Stimulated activated CD4-positive, alpha-beta T cell treated with anti-CD3 and anti-CD28 coated beads, Interleukin-1b, Interleukin-23, amount 100 ng/mL, for 24 hours (primary cell): ENCODE measurements at places on chromosomes 7 and 10.

DNA sequence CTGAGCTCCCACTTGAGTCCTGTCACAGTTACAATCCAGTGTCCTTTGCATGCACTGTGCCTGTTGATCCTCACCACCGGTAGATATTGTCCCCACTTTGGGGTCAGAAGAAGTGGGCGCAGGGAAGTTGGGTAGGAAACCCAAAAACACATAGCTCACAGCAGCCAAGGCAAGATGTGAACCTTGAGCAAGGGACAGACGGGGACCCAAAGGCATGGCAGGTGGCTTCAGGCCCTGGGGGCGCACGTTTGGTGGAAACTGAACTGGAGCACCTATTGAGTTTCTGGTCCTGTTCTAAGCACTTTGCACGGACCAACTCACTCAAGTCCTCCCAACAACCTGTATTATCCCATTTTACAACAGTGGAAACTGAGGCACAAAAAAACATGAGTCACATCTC, 82.8 kb upstream of the ZNF716 start:
- no peak for DNase-seq

GRCh38 chr7:139382439-139382838, 22.7 kb downstream of the LUC7L2 start:
- DNase-seq, result no peak

DNA sequence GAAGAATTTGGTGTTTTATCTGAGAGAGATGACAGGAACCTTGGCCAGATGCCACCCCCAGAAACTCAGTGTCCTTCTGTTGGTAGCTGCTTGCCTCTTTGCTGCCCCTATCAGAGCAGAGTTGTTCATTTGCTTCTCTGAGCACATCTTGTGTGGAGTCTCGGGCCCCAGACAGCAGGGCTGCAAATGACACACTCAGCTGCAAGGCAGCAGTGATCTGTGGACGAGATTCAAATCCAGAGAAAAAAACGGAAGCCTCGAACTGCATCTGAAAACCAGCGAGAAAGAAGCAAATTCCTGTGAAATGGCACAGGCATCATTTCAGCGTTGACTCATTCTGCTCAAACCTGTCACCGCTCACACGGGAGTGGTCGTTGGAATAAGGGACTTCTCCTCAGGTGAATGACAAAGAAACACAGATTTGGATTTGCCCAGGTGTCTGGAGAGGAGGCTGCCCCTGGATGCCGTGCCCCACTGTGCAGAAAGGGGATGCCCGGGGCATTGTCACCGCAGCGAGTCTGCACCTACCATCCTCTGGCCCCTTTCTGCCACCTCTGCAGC, 144.7 kb downstream of the PFKFB3 start:
- peak; percentile 27 for DNase-seq

DNA sequence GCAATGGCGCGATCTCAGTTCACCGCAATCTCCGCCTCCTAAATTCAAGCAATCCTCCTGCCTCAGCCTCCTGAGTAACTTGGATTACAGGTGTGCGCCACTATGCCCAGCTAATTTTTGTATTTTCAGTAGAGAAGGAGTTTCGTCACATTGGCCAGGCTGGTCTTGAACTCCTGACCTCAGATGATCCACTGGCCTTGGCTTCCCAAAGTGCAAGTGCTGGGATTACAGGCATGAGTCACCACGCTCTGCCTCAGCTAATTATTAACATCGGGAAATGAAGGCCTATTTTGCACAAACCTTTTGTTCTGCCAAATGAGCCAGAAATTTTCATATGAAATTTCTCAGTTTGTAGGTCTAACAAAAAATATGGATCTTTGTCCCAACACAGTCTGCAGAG, 106.7 kb upstream of the ODAD2 start:
- no peak for DNase-seq

- no peak for DNase-seq
Measured at GRCh38 chr7:64628721-64629120, 37.2 kb upstream of the ZNF107 start.

DNA sequence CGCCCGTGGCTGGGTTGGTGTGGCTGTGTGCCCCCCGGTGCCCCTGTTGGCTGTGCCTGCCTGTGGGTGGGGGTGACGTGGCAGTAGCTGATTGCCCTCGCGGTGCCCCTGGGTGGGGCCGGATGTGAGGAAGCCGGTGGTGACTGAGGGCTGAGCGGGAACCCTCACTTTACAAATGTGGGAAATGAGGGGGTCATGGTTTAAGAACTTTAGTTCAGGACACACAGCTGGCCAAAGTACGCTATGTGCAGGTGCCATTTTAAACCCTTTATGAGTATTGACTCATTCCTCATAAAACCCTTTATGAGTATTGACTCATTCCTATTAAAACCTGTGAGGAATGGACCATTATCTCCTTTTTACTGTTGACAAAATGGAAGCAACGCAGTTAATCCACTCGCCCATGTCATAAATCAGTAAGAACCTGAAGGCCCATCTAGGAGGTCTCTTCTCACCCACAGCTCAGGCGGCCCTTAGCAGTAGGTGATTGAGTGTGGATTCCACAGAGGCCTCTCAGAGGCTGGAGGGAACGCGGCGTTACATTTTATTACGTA, 290.1 kb upstream of the COBL start:
- no peak for DNase-seq
